RWPE2 (cell line): ENCODE measurements at places on chromosomes 7 and 10.

DNA sequence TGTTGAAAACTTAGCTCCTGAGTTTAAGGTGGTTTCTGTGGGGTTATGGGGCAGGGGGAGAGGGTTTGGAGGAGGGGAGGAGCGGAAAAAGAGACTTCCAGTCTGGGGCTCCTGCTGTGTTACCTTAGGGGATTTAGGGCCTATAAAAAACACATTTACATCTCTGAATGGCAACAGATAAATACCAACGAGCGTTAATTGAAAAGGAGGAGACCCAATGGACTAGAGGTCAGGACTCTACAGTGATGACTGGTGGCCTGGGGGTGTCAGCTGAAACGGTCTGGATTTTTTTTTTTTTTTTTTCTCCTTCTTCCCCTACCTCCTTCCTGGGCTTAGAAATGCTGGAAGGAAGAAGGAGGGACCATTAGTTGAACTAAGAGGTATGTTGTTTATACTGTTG is 47.4 kb downstream of the AUTS2 start:
- DNase-seq: no peak

GRCh38 chr10:72953687-72954086 is 919 bp downstream of the PLA2G12B start:
- DNase-seq: no peak

GRCh38 chr7:31304446-31304845 is 36.1 kb downstream of the NEUROD6 start:
- DNase-seq: no peak

- no peak for DNase-seq
Measured at GRCh38 chr7:48170506-48170905, 752 bp upstream of the ABCA13 start.

DNA sequence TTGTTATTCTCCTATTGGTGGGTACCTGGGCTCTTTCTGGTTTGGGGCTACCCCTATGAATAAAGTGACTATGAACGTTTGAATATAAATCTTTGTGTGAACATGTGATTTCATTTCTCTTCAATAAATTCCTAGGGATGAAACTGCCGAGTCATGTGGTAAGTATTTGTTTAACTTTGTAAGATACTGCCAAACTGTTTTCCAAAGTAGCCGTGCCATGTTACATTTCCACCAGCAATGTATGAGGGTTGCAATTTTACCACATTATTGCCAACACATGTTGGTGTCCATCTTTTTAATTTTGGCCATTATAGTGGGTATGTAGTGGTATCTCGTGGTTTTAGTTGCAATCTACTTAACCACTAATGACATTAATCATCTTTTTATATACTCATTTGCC is 94.7 kb downstream of the ZNRF2 start:
- no peak for DNase-seq

DNA sequence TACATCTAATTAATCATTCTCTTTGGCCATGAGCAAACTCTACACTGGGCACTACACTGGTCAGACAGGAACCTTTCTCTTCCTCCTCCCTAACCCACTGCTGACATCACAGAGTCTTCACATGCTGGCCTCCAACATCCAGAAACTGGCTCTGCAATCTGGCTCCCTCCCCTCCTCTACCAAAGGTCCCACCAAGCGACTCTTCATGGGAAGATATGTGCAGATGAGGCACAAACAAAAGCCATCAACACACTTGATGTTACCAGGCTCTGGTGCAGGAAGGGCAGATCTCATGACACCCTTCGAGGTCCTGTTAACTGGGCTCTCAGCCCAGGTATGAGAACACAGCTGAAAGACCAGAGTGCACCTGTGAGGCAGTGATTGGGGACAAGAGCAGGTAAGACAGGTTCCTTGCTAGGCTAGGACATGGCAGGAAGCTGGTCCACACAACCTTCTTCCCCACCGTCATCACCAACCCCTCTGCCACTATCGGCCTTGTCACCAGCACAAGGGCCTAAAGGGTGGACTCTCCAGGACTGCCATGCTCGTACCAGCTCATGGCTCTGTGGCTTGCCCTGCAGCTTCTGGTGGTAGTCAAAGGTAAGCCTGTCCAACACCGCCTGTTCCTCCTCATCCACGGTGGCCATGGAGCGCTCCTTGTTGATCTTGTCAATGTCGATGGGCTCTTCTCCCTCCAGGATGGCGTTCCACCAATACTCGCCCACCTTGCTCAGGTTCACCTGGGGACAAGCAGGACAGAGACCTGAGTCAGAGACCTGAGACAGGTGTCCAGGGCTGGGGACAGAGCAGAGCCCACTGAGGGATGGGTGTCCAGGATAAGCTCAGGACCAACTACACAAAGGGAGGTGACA is 66.6 kb upstream of the CAMK2B start:
- DNase-seq: no peak

DNA sequence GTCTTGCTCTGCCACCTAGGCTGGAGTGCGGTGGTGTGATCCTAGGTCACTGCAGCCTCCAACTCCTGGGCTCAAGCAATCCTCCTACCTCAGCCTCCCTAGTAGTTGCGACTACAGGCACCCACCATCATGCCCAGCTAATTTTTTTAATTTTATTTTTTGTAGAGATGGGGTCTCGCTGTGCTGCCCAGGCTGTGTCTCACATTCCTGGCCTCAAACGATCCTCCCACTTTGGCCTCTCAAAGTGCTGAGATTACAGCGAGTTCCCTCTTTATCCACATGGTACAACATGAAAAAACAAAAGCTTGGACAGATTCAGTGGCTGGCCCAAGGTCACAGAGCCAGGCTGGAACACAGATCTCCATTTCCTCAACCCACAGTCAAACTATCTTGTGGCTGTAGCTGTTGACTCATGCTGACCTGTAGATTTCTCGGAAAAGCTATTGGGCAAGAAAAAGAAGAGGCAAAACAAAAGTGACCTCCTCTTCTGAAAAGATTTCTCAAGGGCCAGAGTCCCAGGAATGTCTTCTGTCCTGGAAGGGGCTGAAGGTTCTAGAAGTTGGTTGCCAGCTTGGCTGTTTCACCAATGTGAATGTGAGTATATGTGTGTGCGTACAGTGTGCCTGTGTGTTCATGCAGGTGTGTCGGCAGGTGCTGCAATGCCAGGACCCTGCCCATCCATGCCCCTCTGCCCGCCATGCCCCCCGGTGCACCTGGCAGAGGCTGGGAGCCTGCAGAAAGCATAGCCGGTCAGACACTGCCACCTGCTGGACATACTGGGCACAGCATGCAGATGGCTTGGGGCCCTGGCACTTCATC is 28.4 kb downstream of the TMEM130 start:
- DNase-seq: no peak

GRCh38 chr10:89458784-89459183 is 44.4 kb downstream of the IFIT5 start:
- DNase-seq: no peak

DNA sequence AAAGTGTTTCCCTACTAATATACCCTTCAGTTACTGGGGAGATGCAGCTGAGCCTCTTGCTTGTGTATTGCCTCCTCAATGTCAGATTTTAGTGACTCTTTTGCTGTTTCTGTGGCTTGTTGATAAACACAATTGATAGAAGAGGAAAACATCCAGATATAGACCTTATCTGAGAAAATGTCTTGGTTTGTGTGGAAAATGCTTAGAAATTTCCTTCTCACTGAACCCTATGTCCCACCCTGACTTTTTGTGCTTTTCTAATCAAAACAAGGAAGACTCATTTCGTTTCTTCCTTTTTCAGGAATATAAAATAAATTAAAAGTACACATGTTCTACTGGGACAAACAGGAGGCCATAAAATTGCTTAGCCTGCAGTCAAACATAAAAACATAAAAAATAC is 257.5 kb downstream of the PHF14 start:
- no peak for DNase-seq

GRCh38 chr10:79273604-79274003 is 73.7 kb upstream of the PPIF start:
- DNase-seq: no peak

- DNase-seq: no peak
Measured at GRCh38 chr7:68671671-68672070, 926.6 kb upstream of the AUTS2 start.

GRCh38 chr7:43535031-43535451 is 47.9 kb upstream of the STK17A start:
- DNase-seq: no peak

GRCh38 chr7:26348234-26348851 is 56.7 kb downstream of the SNX10 start:
- DNase-seq: no peak

GRCh38 chr10:110772454-110773025 is 99.2 kb upstream of the PDCD4 start:
- no peak for DNase-seq

DNA sequence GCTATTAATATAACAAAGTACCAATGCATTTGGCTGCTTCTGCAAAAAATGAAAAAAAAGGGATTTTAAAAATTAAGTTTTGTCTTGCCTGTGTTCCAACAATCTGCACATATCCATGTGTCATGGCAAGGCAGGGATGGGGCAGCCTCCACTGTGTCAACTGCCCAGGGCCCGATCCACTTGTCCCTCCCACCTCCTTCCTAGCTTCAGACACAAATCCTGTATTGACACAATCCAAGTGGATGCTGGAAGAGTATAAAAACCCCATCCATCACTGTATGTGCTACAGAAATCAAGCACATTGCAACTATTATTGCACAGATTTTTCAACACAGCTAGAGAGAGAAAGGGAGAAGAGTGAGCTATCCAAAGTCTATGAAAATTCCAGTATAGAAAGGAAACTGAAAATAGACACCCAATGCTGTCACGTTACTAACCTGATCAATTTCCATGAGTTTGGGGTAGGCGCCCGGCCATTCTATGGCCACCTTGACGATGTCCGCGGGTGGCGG is 106.4 kb downstream of the ELMO1 start:
- DNase-seq: no peak

GRCh38 chr10:88528806-88529570 is 54.1 kb downstream of the RNLS start:
- DNase-seq: no peak
